ENCODE measurements at places on chromosomes 7 and 10.
A peak's percentile ranks its signal among the peaks of the same experiment; 100 is the strongest.

DNA sequence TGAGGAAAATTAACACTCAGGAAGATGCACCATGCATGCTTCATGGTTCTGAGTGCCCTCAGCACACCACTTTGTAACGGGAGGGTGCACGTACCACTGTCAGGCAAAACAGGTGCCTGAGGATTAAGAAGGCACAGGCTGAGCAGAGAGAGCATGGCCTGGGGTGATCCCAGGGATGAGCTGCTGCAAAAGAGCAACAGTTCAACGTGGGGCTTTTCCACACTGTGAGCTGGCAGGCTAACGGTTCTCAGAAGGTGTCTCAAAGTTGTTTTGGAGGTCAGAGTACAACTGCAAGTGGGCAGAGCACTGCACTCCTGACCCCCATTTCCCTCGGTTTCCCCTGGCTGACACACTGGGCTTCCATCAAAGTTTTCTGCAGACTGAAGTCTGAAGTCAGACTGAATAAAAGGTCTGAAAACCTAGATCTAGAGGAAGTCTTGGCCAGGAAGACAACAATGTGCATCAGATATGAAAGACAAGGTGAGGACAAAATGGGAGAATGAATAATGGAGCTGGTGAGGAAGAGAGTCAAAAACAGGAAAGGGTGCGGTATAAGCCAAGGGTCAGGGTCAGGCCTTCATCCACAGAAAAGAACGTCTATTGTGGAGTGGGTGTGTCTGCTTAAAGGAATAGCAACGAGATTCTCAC, 20.5 kb downstream of the ZNF438 start:
- no peak for DNase-seq

- DNase-seq = no peak
Observed at GRCh38 chr7:105246679-105247078, 142.0 kb downstream of the SRPK2 start.

DNA sequence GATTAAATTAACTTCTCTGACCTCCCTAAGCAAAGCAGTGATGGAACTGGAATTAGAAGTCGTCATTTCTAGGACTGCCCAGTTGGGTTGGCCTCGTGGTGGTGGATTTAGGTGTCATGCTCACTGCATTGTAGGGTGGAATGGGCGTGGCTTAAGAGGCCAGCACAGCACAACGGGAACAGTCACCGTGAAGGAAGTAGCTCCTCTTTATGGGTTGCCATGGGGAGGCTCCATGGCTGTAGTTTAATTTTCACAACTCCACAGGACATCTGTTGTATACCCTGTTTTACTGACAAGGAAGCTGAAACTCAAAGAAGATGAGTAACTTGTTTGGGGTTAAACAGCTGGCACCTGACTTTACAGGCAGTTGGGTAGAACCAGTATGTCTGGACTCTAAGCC, 208.3 kb downstream of the CELF2 start:
- DNase-seq = no peak

DNA sequence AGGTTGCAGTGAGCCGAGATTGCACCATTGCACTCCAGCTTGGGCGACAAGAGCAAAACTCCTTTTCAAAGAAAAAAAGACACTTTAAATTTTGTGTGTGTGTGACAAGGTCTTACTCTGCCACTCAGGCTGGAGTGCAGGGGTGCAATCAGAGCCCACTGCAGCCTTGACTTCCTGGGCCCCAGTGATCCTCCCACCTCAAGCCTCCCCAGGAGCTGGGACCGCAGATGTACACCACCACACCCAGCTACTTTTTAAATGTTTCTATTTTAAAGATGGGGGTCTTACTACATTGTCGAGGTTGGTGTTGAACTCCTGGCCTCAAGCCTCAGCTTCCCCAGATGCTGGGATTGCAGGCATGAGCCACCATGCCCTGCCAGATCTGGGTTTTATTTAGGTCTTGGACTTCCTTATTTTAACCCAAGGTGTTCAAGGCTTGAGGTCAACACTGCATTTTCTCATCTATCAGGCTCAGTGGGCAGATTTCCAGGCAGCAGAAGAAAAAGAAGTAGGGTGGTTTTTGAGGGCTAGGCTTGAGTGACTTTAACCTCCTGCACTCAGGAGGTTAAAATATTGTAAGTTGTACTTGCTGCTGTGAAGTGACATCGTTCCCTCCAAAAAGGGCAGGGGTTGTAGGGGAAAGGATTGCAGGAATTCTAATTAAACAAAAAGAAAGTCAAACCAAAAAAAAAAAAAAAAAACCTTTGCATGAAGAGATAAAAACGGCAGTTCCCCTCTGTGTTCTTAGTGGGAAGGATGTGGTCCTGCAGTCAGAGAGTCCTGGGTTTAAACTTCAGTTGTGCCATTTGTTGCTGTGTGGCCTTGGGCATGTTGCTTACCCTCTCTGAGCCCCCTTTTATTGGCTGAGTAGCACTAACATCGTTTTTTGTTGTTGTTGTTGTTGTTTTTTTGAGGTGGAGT, 71.5 kb downstream of the CARD11 start:
- no peak for DNase-seq

- DNase-seq = no peak
Observed at GRCh38 chr10:83897626-83898025, 241.7 kb upstream of the GHITM start.

- DNase-seq = no peak
Observed at GRCh38 chr7:152869041-152869676, 109.6 kb downstream of the ACTR3B start.

- DNase-seq = no peak
Observed at GRCh38 chr7:2079332-2080059, 153.2 kb downstream of the MAD1L1 start.

GRCh38 chr10:125231116-125231812, 70.9 kb upstream of the CTBP2 start:
- DNase-seq = no peak

DNA sequence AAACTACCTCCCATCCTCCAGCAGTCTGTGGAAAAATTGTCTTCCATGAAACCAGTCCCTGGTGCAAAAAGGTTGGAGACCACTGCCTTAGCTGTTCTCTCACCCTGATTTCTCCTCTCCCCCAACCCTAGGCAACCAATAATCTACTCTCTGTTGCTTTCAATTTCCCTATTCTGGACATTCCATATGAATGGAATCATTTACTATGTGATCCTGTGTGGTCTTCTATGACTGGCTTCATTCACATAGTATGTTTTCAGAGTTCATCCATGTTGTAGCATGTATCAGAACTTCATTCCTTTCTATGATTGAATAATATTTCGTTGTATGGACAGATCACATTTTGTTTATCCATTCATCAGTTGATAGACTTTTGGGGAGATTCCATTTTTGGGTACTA, 38.3 kb upstream of the DLG5 start:
- DNase-seq = no peak

GRCh38 chr7:157616426-157616825, 279.6 kb downstream of the DNAJB6 start:
- DNase-seq = no peak

- DNase-seq = no peak
Observed at GRCh38 chr7:23242321-23242720, 4.3 kb upstream of the GPNMB start.

- DNase-seq = no peak
Observed at GRCh38 chr7:371779-372545, 82.0 kb downstream of the FOXL3 start.

DNA sequence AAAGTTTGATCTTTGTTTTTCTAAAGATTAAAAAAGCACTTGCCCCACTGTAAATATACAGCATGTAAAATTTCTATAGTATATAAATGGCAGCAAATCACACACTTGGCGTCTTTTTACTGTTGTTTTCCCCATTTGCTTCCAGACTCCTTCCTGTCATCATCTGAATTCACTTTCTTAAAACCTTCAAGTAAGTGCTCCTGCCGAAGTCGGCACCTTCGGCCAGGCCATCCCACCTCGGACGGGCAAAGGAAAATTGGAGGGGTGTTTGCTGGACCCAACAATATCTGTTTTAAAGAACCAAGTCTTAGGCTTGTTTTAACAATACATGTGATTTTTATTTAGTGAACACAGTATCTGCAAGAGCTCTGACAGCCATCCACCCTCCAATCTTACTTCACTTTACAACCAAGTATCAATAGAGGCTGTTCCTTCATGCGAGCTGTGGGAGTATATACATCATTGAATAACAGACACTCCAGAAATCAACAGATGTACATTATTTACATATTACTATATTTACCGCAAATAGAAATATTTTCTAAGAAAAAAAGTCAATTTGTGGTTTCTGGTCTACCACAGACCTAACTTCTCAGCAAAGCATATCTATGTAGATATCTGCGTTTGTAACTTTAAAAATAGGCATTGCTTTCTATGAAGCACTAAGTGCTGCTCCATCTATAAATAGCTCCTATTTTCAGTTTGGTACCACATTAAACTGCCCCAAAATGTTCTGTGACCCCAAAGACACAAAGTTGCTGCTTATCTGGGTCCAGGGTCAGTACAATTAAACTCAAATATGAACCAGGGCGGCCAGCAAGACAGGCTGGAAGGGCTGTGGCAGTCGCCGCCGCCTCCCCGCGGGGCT, 110.7 kb downstream of the CYTH3 start:
- DNase-seq = no peak

DNA sequence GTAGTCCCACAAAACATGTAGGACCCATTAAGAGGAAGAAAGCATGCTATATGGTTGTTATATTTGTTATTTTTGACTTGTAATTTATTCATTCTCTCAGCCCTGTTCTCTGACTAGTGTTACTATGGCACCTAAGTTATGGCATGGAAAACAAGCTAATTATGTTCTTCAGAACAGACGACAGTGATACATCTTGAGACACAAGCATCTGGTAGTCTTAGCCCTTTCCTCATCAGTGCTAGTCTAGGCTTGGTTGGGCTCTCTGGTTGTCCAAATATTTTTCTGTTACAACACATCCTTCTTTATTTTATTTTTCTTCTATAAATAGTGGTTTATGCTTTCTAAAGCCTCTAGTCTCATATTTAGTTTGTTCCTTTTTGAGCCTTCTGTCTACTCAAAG, 308.3 kb upstream of the KAT6B start:
- no peak for DNase-seq

DNA sequence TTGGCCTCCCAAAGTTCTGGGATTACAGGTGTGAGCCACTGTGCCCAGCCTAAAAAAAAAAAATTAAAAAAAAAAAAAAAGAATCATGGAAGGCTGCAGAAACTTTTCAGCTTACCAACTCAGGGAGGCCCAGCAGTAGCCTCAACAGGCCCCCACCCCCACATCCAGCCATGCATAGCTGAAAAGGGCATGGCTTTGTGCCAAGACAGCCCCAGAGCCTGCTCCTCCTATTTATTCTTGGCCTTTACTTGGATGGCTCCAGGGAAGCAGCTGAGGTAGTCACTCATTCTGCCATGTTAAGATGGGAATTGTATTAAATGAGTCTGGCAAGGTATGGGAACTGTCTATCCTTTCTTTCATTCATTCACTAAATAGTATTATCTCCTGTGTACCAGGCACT, 13.7 kb upstream of the CNNM2 start:
- no peak for DNase-seq

DNA sequence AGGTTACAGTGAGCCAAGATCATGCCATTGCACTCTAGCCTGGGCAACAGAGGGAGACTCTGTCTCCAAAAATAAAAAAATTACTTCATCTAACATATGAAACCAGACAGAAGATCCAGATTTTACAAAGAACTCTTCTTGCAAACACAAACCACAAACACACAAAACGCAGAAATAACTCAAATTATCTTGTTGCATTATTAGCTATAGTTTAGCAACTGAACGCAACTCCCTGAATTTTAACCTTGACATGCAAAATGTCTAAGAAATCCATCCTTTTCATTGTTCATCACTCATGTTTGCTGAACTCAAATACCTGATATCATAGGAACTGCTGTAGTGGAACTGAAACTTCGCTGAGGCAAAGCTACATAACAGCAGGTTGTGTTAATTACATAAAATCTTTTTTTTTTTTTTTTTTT, 64.1 kb downstream of the MICU1 start:
- DNase-seq = no peak

GRCh38 chr10:32687116-32687515, 241.2 kb downstream of the CCDC7 start:
- no peak for DNase-seq

DNA sequence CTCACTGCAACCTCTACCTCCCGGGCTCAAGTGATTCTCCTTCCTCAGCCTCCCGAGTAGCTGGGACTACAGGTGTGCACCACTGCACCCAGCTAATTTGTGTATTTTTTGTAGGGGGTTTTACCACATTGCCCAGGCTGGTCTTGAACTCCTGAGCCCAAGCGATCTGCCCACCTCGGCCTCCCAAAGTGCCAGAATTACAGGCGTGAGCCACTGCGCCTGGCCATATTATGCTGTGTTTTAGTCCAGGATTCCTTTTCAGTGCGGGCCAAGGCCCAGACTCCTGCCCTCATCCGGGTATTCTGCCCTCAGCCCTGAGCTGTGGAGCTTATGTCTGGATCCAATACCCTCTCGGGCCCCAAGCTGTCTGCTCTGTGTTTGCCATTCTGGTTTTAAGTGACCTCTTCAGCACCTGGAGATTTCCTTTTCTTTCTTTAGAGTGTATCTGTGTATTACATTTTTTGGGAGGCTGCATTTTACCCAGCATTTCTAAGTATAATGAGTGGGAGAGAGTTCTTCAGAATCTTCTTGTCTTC, 114.9 kb downstream of the BUB3 start:
- no peak for DNase-seq

DNA sequence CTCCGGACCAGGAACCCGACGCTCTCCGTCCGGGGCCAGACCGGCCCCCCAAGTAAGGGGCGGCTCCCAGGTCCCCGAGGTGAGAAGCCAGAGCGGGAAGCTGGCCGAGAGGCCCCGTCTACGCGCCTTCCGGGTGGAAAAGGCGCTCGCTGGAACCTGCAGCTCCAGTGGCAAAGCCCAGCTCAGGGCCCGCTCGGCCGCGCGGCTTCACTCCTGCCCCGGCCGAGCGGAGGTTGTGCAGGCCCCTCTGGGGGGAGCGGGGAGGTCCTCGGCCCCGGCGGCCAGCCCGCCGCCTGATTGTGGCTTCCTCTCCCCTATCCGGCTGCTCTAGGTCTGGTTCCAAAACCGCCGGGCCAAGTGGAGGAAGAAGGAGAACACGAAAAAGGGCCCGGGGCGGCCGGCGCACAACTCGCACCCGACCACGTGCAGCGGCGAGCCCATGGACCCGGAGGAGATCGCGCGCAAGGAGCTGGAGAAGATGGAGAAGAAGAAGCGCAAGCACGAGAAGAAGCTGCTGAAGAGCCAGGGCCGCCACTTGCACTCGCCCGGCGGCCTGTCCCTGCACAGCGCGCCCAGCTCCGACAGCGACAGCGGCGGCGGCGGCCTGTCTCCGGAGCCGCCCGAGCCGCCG, 2.9 kb downstream of the UNCX start:
- DNase-seq = no peak

- DNase-seq = no peak
Observed at GRCh38 chr7:100753750-100754149, 20.4 kb downstream of the ZAN start.

GRCh38 chr7:127252778-127253280, at the start of gene GRM8:
TSS of gene GRM8 (minus strand) at chr7:127252941.
- peak; percentile 74 for DNase-seq

DNA sequence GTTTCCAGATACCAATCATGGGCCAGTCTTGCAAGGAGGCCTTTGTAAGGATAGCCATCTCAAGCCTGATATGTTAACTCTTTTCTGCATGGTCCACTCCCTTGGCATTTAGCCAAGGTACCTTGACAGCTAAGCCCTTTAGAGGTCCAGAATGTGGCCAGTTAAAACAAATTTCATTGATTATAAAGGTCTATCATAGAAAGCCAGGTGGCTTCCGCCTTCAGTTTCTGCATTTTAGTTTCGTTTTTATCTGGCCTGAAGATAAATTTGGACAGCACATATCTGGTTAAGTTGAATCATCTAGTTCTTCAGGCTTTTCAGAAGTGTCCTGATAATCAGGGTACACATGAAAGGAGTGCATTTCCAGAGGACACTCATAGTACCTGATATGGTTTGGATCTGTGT, 30.7 kb downstream of the ANKIB1 start:
- no peak for DNase-seq

All from NCI-H1930 (cell line).